ENCODE measurements at places on chromosomes 13 and 19. TPM values are rescaled to one million over a fixed set of nuclear protein-coding genes. Genes with fewer than 3 reads are reported as not detected.

Gene APBA3
- total RNA-seq: 29.5 TPM

Gene ARHGAP45
- total RNA-seq: 30.4 TPM

Gene KIR3DL2
- total RNA-seq: not detected

Gene CGB7
- total RNA-seq: 5.4 TPM

Gene LILRB5
- not detected for total RNA-seq

Gene DNAJC3
- total RNA-seq: 28.5 TPM

Gene PLIN4
- total RNA-seq: 2.3 TPM

Gene CD320
- 86.2 TPM for total RNA-seq

GRCh38 chr19:34712395-34713261 lies 21.4 kb upstream of the ZNF181 start:
- H3K27me3 ChIP-seq: no peaks in the 10 kb centered on the region
- H3K36me3 ChIP-seq: no peaks in the 10 kb centered on the region
- no peaks in the 10 kb centered on the region for H3K4me1 ChIP-seq
- DNase-seq: peak; percentile 71
- no peak overlapping the region for H3K27ac ChIP-seq

- no peaks in the 10 kb centered on the region for H3K27me3 ChIP-seq
- H3K4me3 ChIP-seq: peak overlapping the region; percentile 97
- peak overlapping the region; percentile 92 for H3K27ac ChIP-seq
- peaks cover 24% of the 10 kb centered on the region for H3K4me1 ChIP-seq
These were observed 624 bp downstream of the SAFB start for GRCh38 chr19:5623397-5624017.

DNA sequence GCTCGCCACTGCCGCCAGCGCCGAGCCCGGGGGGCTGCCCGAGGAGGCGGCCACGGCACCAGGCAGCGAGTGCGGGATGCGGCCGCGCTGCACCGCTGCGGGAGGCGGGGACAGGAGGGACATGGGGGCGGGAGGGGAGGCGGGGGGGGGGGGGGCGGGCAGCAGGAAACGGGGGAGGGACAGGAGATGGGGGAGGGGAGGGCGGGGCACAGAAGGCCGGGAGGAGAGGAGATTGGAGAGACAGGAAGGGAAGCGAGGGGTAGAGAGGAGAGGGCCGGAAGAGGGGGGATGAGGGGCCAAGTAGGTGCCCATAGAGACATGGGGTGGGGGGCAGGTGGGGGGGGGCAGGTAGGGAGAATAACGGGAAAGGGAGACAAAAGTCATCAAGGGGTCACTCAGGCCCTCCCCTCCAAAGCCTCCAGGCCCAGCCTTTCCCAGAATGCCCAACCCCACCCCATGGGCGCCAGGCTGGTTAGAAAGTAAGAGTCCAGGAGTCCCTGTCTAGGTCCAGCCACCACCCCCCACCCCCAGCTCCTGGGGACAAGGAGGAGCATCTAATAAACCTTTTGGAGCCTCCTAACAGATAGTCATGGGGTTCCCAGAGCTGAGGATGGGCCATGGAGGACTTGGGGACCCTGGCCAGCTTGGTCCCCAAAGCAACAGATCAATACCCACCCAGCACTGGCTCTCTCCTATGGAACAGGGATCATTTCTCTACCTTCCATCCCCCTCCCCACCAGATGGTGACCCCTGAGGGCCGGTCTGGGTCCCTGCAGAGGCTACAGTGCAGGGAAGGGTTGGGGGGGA lies 9.5 kb downstream of the NR2F6 start:
- H3K27ac ChIP-seq: peak overlapping the region; percentile 100
- peaks cover 15% of the 10 kb centered on the region for H3K36me3 ChIP-seq
- no peak for DNase-seq
- H3K4me3 ChIP-seq: peak overlapping the region; percentile 93
- H3K4me1 ChIP-seq: peaks cover 25% of the 10 kb centered on the region
- H3K27me3 ChIP-seq: no peaks in the 10 kb centered on the region

DNA sequence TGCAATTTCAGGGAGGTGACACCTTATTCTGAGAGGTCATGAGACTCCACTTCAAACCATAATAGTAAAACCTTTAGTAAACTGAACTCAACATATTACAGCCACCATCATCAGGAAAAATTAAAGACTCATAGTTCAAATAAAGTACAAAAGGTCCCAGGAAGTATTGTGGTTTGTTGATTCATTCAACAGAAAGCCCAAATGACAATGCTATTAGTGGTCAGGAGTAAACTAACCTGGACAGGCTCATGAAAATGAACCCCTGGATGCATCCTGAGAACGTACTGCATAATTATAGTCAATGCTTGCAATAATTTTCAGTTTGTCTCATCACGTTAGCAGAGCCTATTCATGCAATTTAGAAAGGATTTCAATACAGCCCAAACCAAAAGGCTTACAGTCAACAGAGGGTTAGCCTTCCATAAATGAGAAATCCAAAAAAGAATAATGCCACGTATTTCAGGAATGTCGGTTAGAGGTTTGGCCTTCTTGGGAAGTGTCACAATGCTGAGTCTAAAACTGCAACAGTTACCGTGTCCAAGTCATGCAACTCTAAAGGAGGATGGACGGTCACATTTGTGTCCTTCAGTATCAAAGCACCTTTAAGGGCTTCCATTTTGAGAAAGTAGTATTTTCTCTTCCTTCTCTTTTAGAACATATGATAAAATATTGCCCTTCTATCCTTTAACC lies 280.8 kb downstream of the ABCC4 start:
- H3K4me1 ChIP-seq: no peaks in the 10 kb centered on the region
- no peak overlapping the region for H3K27ac ChIP-seq

DNA sequence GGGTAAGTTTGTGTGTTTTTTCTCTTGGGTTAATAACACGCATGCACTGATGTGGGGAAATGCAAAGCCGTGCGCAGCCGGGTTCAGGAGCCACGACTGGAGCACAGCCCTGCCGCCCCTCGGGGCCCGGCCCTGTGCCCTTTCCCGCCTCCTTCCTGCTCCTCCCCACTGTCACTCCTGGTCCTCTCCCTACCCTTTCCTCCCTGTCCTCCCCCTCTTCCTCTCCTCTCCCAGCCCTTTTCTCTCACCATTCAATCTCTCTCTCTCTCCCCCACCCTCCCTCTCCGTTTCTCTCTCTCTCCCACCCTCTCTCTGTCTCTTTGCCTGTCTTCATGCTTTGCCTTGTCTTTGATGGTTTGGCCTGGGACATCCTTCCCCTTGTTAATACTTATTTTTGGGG lies 27.2 kb downstream of the PLEKHJ1 start:
- peaks cover 20% of the 10 kb centered on the region for H3K36me3 ChIP-seq
- H3K27me3 ChIP-seq: no peaks in the 10 kb centered on the region
- DNase-seq: no peak
- no peak overlapping the region for H3K4me3 ChIP-seq
- no peak overlapping the region for H3K27ac ChIP-seq
- H3K4me1 ChIP-seq: no peaks in the 10 kb centered on the region

DNA sequence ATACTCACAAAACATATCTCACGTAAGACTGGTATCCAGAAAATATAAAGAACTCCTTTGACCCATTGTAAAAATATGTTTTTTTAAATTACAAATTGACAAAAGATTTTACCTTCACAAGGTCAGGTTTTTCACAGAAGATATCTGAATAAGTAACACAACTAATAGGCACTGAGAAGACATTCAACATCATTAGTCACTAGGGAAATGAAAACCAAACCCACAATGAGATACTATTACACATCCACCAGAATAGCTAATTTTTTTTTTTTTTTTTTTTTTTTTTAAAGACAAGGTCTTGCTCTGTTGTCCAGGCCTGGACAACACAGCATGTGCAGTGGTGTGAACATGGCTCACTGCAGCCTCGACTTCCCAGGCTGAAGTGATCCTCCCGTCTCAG lies 157.5 kb downstream of the MIPEP start:
- H3K4me1 ChIP-seq: no peaks in the 10 kb centered on the region
- H3K4me3 ChIP-seq: no peak overlapping the region
- no peak for DNase-seq
- H3K27ac ChIP-seq: no peak overlapping the region

DNA sequence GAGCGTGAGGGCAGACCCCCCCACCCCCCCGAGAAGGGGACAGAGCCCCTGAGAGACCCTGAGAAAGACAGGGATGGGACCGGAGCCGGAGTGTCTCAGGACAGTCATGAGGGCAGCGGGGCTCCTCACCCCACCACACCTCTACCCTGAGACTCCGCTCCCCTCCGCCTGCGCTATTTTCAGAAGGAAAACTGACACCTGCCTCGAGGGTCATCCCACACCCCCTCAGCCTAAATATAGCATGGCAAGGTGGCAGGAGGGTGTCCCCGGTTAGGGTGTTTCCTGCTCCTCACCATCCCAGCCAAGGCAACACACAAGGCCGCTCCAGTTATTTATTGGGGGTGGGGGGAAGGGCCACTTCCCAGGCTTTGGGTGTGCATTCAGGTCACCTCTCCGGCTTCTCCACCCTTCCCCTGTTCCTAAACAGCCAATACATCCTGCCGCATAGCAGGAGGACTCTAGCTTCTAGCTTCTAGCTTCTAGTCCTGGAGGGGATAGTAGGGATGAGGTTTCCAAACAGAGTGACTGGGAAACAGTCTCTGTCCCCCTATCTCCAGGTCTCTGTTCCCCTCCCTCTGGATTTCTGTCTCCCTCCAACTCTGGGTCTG lies 1.4 kb upstream of the NTF4 start:
- H3K36me3 ChIP-seq: no peaks in the 10 kb centered on the region
- H3K4me3 ChIP-seq: no peak overlapping the region
- no peak for DNase-seq
- no peaks in the 10 kb centered on the region for H3K27me3 ChIP-seq
- peaks cover 58% of the 10 kb centered on the region for H3K4me1 ChIP-seq
- H3K27ac ChIP-seq: no peak overlapping the region

- no peaks in the 10 kb centered on the region for H3K4me1 ChIP-seq
- no peak overlapping the region for H3K27ac ChIP-seq
- no peaks in the 10 kb centered on the region for H3K36me3 ChIP-seq
- no peaks in the 10 kb centered on the region for H3K27me3 ChIP-seq
- DNase-seq: no peak
These were observed 342.2 kb downstream of the DACH1 start for GRCh38 chr13:71524613-71525304.

DNA sequence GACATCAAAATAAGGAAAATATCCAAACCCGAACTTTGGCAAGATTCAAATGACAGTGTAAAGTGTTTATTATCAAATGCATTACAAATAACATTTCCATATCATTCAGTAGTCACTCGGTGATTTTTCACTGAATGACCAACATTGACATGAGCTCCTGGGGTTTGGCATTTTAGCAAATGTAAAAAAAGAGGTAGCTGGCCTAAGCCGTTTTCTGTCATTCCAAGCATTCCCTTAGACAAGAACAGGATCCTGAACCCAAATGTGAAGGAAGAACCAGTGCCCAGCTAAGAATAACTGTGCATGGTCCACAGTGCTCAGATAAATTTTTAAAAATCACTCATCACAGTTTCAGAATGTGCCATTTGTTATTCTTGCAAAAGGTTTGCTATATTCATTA lies 327.9 kb downstream of the GPC6 start:
- H3K27ac ChIP-seq: no peak overlapping the region
- no peaks in the 10 kb centered on the region for H3K27me3 ChIP-seq
- DNase-seq: no peak
- H3K4me3 ChIP-seq: no peak overlapping the region

- DNase-seq: no peak
- H3K36me3 ChIP-seq: no peaks in the 10 kb centered on the region
- no peak overlapping the region for H3K4me3 ChIP-seq
These were observed 12.3 kb upstream of the LENG8 start for GRCh38 chr19:54436628-54437252.

GRCh38 chr13:37954191-37954590 lies 84.6 kb upstream of the TRPC4 start:
- H3K36me3 ChIP-seq: no peaks in the 10 kb centered on the region
- H3K27me3 ChIP-seq: no peaks in the 10 kb centered on the region
- H3K27ac ChIP-seq: no peak overlapping the region
- DNase-seq: no peak
- no peak overlapping the region for H3K4me3 ChIP-seq

DNA sequence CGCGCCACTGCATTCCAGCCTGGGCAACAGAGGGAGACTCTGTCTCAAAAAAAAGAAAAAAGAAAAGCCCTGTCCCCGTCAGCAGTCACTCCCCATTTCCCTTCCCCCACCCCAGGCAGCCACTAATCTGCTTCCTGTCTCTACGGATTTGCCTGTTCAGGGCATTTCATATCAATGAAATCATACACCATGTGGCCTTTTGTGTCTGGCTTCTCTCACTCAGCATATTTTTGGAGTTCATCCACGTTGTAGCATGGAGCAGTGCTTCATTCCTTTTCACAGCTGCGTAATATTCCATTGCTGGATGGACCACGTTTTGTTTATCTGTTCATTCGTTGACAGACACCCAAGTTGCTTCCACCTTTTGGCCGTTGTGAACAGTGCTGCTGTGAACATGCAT lies 36.1 kb upstream of the KLF2 start:
- no peaks in the 10 kb centered on the region for H3K36me3 ChIP-seq
- no peak overlapping the region for H3K27ac ChIP-seq
- no peaks in the 10 kb centered on the region for H3K27me3 ChIP-seq
- no peak overlapping the region for H3K4me3 ChIP-seq
- DNase-seq: no peak

- H3K4me3 ChIP-seq: no peak overlapping the region
- no peaks in the 10 kb centered on the region for H3K4me1 ChIP-seq
- H3K27me3 ChIP-seq: no peaks in the 10 kb centered on the region
- DNase-seq: no peak
- H3K27ac ChIP-seq: no peak overlapping the region
- no peaks in the 10 kb centered on the region for H3K36me3 ChIP-seq
These were observed 473.0 kb downstream of the TBC1D4 start for GRCh38 chr13:75008926-75009325.

GRCh38 chr19:58428617-58429016 lies 11.3 kb downstream of the ZNF132 start:
- no peak for DNase-seq
- H3K36me3 ChIP-seq: no peaks in the 10 kb centered on the region
- no peak overlapping the region for H3K27ac ChIP-seq
- no peaks in the 10 kb centered on the region for H3K4me1 ChIP-seq
- H3K4me3 ChIP-seq: no peak overlapping the region

- no peaks in the 10 kb centered on the region for H3K4me1 ChIP-seq
- no peaks in the 10 kb centered on the region for H3K36me3 ChIP-seq
- no peak for DNase-seq
- H3K27me3 ChIP-seq: no peaks in the 10 kb centered on the region
- no peak overlapping the region for H3K27ac ChIP-seq
These were observed 54.5 kb upstream of the TPM4 start for GRCh38 chr19:16021796-16022195.

- no peaks in the 10 kb centered on the region for H3K36me3 ChIP-seq
- DNase-seq: no peak
- no peak overlapping the region for H3K4me3 ChIP-seq
- no peak overlapping the region for H3K27ac ChIP-seq
These were observed 7.7 kb upstream of the CSNK1G2 start for GRCh38 chr19:1933244-1933643.

GRCh38 chr19:18278521-18279265 lies 2.7 kb downstream of the JUND start:
- H3K36me3 ChIP-seq: no peaks in the 10 kb centered on the region
- no peaks in the 10 kb centered on the region for H3K27me3 ChIP-seq
- DNase-seq: no peak
- peak overlapping the region; percentile 89 for H3K4me3 ChIP-seq
